ENCODE measurements at places on chromosomes 6 and 20.
A peak's percentile ranks its signal among the peaks of the same experiment; 100 is the strongest.

DNA sequence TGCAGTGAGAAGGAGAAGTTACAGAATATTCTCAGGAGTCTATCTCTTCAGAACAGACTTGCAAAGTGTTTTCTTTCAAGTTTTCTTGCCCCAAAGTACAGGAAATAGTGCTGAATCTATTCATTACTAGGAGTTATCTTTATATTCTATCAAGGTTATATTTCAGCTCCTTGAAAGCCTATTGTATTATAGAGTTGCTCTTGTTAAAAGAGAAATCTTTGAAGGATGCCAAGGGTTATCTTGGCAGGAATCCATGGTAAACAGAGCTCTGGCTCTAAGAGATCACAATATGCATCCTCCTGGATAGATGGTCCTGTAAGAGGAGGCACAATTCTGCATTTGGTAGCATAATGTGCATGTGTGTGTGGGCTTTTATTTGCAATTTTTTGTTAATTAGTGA is 21.2 kb upstream of the SNRPB2 start:
- DNase-seq, result no peak

DNA sequence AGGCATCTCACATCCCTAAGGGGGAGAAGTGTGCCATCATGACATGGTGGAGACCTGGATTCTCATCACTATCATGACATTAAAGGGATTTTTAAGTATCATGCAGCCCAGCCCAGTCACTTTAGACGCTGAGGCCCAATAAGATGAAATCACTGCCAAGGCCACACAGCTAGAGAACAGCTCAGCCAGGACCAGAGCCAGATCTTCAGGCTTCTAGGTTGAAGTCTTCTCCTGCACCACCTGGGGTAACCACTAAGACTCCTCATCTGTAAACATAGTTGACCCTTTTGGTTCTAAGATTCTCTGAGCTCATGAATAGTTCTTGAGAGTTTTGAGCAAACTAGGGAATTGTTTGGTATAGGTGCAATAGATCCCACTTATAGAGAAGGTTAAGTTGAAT is 125.1 kb downstream of the TCP11 start:
- no peak for DNase-seq

DNA sequence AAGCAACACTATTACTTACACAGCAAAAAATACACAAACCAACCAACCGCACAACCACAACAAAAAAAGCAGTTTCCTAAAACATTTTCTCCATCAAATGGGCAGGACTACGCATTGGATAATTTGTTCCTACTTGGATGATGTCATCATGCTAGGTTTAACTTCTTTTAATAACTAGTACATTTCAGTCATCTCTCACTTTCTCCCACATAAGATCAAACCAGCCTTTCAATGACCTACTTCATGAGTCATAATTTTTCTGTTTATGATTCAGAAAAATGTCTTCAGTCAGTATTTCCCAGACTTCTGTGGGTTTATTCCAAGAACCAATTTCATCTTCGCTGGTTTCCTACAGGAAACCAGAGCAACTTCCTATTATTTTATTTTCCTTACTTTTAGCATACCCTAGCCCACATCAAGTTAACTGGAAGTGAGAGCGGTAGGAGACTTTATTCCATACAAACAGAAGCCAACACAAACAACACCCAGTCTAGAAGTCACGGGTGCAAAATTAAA is 134.2 kb downstream of the GMDS start:
- DNase-seq, result peak; percentile 90

- peak; percentile 25 for DNase-seq
These were observed 12.9 kb downstream of the PRSS16 start for GRCh38 chr6:27260369-27260768.

GRCh38 chr6:84390851-84391250 is 163.4 kb upstream of the CEP162 start:
- DNase-seq, result no peak

DNA sequence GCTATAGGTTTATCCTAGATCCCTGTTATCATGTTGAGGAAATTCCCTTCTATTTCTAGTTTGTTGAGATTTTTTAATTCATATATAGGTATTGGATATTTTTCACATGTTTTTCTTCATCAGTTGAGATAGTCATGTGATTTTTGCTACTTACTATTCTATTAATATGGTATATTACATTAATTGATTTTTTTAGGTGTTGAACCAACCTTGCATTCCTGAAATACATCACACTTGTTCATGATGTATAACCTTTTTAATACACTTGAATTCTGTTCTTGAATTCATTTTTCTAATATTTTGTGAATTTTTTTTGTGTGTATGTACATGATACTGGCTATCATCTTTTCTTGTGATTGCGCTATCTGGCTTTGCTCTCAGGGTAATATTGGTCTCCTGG is 25.5 kb upstream of the CAP2 start:
- DNase-seq, result no peak
